ENCODE measurements at places on chromosomes 11 and 22.

- DNase-seq: peak; percentile 68
Observed at GRCh38 chr11:67379061-67380058, 6.0 kb upstream of the CLCF1 start.

GRCh38 chr11:8839306-8839956 is 71.6 kb upstream of the AKIP1 start:
- peak; percentile 11 for DNase-seq

DNA sequence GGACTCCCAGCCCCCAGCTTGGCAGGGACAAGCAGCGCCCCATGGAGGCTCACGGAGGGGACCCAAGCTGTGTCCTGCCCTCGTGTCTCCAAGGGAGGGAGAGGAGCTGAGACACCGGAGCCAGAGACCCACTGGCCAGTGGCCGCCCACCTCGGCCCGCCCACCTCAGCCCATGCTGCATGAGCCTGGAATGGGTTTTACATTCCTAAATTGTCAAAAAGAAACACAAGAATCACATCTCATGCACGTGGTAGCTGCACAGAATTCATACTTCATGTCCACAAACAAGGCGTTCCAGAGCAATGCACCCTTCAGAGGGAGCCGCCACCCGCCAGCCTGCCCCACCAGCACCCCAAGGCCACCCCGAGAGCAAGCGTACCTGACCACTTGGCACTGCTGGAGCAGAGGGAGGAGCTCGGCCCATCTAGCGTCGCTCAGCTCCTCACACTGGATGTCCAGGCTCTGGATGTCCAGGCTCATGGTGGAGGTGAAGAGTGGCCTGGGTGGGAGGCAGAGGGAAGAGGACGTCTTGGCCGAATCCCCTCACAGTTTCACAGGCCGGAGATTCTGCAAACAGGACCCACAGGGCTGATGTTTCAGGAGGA is 5.3 kb downstream of the RNH1 start:
- DNase-seq: no peak

DNA sequence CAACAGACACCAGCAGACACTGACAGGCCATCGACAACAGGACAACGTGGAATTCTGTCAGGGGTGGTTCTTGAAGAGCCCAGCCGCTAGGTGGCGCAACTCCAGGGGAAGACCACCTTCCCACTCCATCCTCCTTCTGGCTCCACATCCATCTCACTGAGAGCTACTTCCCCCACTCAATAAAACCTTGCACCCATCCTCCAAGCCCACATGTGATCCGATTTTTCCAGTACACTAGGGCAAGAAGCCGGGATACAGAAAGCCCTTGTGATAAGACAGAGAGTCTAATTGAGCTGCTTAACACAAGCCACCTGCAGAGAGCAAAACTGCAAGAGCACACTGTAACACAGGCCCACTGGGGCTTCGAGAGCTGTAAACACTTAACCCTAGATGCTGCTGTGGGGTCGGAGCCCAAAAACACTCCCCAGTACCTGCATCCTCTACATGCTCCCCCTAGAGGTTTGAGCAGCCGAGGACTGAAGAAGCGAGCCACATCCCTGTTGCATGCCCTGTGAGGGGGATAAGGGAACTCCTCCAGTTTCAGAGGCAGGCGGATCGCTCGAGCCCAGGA is 11.5 kb upstream of the RAB39A start:
- no peak for DNase-seq

- no peak for DNase-seq
Observed at GRCh38 chr22:23621082-23621780, 10.9 kb downstream of the DRICH1 start.

GRCh38 chr11:116384876-116385275 is 387.9 kb downstream of the BUD13 start:
- no peak for DNase-seq

DNA sequence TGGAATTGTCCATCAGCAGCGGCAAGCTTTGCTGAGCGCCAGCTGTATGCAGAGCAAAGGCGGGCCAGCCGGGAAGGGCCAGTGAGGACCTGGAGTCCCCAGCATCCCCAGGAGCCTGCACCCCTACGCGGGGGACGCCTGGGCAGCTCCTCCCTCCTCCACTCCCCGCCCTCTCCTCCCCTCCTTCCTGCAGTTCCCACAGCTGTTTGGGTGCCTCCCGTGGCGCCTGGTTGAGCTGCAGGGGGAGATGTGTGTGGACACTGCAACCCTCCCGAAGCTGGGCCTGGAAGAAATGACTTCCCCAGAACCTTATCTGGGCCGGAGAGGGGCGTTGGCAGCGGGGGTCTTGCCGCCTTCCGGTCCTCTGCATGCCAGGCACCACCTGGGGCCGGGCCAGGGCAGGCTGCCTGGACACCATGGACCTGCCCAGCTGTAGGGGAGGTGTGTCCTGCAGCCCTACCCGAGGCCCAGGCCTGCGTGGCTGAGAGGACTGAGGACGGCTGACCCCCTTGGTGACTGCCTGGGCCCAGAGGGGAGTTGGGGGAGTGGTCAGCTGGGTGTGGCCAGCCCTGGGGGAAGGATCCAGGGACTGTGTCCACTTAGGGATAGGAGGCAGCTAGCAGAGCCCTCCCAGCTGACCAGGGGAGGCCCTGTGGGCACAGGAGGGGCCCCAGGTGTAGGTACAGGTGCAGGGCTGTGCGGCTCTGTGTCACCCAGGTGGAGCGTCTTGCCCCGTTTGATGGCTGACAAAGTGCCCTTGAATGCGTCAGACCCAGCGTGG is 16.8 kb upstream of the MUC6 start:
- DNase-seq: no peak

- DNase-seq: no peak
Observed at GRCh38 chr11:113338730-113339129, 24.3 kb downstream of the TTC12 start.

DNA sequence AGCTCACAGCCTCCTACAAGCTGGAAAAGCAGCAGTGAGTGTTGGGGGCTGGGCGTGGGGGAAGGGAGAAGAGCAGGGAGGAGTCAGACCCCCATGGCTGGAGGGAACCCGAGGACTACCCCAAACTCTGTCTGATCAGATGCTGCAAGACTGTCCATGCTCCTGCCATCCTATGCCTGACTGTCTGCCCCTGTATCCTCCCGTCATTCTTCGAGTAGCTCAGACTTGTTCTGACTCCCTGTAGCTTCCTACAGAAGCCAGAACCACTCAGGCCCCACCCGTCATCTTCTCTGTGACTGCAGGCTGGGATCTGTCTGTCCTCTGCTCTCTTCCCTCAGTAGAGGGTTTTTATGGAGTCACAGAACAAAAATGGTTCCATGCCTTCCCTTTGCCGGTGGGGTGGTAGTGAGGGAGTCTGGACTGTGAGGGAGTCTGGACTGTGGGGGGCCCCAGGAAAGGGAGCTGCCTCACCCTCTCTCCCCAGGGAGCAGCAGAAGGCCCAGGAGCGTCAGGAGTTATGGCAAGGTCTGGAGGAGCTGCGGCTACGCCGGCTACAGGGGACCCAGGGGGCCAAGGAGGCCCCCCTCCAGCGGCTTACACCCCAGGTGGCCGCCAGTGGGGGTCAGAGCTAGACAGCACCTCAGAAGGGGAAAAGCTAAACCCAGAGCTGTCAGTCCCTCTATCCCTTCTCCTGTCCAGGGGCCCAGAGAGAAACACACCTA is 2.3 kb downstream of the GPHA2 start:
- DNase-seq: no peak

DNA sequence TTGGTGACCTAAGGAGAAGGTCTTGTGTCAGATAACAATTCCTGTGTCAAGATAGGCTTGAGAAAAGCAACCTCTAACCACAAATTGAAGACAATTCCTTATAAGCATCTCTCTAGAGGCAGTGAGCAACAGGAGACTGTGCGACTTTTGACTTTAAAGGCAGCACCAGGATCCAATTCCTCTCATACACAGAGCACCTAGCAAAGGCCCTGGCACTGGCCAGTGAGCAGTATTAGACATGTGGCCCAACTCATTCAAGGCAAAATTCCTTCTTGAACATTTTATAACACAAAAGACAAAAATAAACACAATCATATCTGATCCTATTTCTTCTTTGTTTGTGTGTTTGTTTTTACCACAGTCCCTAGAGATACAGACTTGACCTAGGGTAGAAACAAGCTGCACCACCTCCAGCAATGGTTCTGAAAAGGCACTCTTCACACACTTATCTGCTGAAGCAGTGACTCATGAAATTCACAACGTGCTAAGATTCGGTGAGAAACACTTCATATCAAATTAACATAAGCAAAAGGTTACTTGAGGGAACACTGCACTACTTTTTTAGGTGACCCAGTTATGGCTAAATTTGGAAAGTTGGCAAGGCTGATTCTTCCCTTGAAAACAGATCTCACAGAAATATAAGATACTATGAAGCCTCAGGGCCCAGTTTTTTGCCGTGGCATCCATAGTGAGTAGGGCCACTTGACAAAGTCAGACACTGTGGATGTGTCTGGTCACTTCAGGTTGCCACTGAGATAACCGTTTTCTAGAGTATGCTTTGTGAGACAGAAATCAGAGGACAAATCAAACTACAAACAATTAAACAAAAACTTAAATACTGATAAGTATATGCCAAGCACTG is 1018.9 kb downstream of the DLG2 start:
- no peak for DNase-seq

DNA sequence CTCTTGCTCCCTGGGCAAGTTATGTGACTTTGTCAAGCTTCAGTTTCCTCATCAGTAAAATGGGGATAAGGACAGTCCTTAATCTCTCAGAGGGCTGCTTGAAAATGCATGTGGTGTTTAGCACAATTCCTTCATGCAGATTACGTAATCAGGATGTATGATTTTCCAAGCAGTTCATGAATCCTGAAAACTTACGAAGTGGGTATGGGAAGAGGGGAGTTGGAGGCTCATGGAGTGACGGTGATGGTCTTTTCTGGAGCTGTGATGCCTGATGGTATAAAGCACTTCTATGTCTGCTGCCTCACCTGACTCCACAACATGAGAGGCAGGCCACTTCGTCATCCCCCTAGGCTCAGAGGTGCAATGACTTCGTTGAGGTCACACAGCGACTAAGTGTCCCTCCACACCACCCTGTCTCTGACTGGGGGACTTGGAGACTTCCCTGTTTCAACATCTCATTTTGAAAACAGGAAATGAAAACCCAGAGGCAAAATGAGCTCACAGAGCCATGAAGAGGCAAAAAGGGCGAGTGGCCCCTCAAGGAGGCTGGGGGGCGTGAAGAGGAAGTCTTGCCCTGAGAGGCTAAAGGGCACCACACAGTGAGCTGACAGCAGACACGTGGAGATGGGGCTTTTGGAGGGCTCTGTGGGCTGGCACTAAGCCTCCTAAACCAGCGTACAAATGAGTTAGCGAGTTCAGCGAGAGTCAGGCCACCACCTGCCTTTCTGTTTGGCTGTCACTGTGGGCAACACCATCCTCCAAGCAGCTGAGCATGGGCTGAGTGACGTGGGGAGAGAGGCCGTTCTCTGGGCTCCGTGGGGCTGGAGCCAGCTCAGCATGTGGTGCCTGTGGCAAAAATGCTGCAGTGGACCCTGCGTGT is 10.1 kb downstream of the MCM5 start:
- no peak for DNase-seq

DNA sequence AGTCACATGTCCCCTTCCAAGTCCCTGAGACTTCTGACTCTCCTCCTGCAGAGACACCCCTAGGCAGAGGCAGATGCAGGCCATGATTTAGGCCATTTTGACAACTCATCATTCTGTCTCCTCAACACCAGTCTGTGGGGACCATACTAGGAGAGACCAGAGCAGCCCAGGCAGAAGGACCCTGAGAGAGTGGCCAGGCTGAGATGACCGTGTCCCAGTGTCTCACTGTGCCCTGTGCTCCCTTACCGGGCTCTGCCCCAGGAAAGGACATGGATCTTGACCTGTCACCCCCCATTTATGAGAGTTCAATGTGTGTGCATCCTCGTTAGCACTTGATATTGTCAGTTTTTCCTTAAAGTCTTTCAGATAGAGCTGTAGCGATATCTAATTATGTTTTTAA is 52.4 kb upstream of the IGLL5 start:
- DNase-seq: no peak

- no peak for DNase-seq
Observed at GRCh38 chr11:88695689-88696414, 358.3 kb upstream of the CTSC start.

DNA sequence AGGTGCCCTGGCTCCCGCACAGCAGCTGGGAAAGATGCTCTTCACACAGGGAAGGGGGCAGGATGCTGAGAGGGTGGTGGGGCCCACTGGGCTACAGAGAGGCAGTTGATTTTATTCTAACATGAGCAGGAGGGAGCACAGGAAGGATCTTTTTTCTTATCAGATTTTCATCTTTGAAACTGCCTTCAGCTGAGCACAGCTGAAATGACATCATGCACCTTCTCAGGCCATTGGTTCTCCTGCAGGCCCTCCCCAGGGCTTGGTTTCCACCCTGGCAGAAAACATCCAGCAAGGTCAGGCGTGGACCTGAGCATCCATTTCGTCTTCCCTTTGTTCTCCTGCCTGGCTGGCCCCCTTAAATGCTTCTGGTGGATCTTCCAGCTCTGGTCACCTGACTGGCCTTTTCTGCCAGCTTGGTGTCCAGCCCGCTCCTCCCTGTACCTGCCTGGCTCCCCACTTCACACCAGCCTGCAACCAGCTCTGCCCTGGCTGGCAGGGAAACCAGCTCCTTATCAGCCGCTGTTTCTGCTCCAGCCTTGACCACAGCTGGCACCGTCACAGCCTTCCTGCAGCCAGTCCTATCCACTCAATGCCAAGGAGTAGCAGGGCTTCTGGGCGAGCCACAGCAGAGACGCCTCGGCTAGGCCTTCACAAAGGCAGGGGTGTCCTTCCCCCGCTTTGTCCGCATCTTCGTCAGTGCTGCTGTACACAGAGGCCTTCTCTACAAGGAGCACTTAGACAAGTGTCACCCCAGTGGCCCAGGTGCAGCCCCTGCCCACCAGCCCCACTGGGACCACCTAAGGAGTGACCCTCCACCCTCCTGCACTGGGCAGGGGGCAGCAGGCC is 36.5 kb downstream of the TOM1 start:
- DNase-seq: no peak

DNA sequence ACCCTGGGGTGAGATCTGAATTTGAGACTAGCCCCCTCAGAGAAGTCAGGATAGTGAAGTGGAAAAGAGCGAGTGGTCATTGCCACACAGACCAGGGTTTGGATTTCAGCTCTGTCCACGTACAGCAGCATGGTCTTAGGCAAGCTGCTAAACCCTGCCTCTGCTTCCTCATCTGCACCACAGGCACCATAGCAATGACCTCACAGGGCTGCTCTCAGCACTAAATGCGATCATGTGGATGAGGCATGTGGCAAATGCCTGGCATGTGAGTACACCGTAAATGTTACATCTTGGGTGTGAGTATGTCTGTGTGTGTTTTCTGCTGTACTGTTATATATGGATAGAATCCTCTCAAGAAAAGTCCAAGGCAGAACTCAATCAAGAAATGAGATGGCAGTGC is 15.8 kb downstream of the NAV2 start:
- peak; percentile 91 for DNase-seq

Data from foreskin fibroblast (primary cell).